ENCODE measurements at places on chromosomes 1 and 21.
A peak's percentile ranks its signal among the peaks of the same experiment; 100 is the strongest.

- ATAC-seq: peak; percentile 75
These were observed 1.1 kb upstream of the LCK start for GRCh38 chr1:32249831-32250525.

DNA sequence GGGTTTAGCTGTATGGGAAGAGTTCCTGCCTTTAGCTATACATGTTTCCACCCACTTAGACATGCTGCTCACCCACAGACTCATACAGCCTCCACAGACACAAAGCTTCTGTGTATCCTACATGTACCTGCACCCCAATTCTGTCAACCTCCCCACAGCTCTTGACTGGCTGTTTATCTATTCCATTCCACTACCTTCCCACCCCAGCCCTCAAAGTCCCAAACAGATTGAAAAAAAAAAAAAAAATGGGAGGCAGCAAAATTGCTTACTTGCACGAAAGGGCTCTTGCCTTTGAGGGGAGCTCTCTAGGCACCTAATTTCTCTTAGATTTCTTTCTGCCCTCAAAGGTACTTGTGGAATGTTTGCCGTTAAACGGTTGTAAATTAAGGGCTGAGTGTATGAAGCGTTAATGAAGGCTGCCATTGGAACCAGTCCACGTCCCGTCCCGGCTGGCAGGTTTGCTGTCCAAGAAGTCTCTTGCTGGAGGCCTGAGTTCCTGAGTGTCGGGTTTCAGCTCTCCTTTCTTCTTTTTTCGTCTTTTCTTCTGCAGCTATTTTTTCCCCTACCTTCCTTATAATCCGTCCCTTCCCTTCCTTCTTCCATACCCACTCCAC is 43.6 kb downstream of the PBX1 start:
- ATAC-seq: no peak

DNA sequence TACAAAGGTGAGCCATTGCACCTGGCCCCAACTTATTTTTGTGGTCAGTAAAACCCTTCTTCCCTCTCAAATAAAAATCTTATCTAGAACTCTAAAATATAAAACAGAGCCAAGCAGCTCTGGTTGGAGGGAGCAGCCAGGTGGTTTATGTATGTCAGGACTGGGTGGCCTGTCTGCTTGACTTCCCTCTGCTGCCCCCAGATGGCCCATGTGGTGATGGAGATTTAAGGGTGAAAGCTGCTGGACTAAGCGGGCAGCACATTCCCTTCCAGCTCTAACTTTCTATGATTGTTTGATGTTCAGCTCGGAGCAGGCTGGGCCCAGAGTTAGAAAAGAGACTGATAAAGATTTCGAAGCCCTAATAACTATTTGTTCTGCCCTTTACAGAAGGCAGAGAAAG is 11.9 kb upstream of the PAQR6 start:
- ATAC-seq: no peak

DNA sequence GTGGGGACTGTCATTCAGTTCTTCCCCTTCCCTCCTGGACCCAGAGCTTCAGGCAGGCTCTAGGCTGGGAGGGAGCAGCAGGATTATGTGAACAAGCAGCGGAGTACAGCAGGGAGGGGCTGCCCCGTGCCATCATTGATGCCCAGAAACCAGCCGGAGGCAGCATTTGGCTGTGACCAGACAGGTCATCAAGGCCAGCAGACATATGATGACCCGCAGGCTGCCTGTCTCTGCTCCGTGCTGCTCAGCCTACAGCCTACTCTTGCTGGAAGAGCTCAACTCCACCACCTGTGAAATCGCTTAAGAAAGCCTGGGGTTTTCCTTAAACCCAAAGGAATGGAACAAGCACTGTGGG is 4.9 kb downstream of the KLHL21 start:
- no peak for ATAC-seq

- ATAC-seq: no peak
These were observed 1407.2 kb downstream of the MRPL39 start for GRCh38 chr21:24200052-24200451.

GRCh38 chr1:106268070-106268469 is 788.4 kb upstream of the PRMT6 start:
- ATAC-seq: no peak

- ATAC-seq: no peak
These were observed 1.9 kb downstream of the GPSM2 start for GRCh38 chr1:108878678-108879077.

- ATAC-seq: no peak
These were observed 880.2 kb upstream of the NEGR1 start for GRCh38 chr1:73162564-73162963.

- ATAC-seq: no peak
These were observed 22.9 kb upstream of the WARS2 start for GRCh38 chr1:119163396-119163795.

DNA sequence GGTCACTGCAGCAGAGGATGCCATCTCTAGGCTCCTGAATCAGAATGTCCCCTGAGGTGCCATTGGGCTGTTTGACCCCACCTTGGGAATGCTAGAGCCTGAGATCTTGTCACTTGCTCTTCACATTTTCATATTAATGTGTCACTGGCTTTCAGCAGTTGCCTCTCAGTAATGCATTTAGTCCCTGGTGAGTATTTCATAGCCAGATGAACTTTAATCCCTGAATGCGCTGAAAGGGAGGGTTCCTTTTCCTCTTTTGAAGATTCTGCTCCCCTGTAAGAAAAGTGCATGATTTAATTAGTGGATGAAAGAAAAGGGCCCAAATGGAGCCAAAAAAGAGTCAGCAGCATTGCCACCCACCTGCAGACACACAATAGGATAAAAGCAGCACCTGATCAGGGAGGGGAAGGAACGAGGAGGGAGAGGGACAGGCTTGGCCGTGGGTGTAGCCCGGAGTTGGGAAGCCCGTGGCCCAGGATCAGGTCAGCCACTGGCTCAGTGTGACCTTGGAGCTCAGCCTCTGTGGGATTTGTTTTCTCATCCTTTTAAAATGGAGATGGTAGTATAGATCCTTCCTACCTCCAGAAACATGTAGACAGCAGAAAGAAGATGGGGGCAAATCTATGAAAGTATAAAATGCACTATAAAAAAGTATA is 31.1 kb downstream of the ROR1 start:
- no peak for ATAC-seq

- ATAC-seq: no peak
These were observed 15.5 kb upstream of the JAK1 start for GRCh38 chr1:64981601-64982533.

GRCh38 chr1:67958472-67958871 is 92.0 kb downstream of the DIRAS3 start:
- ATAC-seq: no peak

DNA sequence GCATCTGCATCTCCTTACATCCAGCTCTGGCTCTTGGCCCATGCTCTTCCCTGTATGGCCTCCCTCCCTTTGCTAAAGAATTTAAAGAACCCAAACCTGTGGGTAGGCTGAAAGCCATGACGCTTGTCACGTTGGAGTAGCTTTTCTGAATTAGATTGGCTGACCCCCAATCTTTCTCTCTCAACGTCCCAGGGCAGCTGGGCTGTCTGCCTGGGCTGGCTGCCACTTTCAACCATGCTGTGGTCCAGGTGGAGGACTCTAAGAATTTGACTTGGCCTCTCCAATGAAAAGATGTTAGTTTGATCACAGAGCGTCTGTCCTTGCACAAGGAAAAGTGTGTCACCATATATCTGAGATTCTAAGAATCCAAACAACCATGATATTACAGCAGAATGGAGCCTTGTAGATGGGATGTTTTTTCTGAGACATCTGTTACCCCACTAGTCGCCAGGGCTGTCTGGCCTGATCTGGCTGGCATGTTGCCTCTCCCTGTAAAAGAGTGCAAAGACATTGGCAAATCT is 6.5 kb upstream of the IGSF3 start:
- no peak for ATAC-seq

GRCh38 chr21:38780879-38781278 is 24.9 kb upstream of the ETS2 start:
- ATAC-seq: peak; percentile 61

DNA sequence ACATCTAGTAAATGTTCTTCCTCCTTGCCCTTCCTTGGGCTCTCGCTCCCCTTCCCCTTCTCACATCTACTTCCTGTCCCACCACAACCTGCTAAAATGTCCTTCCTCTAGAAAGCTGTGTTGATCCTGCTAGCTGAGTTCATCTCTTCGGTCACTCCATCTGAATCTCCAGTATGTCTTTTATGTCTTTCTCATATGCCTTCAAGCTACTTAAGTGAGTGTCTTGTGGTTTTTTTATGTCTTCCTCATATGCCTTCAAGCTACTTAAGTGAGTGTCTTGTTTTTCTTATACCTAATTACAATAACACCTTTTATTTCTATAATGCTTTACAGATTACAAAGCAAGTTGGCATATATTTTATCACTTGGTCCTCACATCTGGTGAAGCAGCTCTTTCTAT is 33.9 kb downstream of the CSF1 start:
- ATAC-seq: no peak

DNA sequence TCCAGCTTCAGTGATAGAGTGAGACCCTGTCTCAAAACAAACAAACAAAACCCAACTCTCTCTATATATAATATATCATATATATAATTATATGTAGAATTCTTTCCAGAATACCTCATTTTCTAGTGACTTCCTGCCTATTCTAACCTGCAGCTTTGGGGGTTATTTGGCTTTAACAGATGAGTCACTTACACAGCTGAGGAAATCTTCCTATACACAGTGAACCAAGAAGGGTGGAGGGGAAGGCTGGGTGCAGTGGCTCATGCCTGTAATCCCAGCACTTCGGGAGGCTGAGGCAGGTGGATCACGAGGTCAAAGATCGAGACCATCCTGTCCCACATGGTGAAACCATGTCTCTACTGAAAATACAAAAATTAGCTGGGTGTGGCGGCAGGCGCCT is 9.2 kb downstream of the RAB29 start:
- ATAC-seq: no peak

- no peak for ATAC-seq
These were observed 29.4 kb upstream of the PRSS38 start for GRCh38 chr1:227785805-227786671.

- peak; percentile 89 for ATAC-seq
These were observed 11.4 kb upstream of the BCAR3 start for GRCh38 chr1:93692983-93693591.

DNA sequence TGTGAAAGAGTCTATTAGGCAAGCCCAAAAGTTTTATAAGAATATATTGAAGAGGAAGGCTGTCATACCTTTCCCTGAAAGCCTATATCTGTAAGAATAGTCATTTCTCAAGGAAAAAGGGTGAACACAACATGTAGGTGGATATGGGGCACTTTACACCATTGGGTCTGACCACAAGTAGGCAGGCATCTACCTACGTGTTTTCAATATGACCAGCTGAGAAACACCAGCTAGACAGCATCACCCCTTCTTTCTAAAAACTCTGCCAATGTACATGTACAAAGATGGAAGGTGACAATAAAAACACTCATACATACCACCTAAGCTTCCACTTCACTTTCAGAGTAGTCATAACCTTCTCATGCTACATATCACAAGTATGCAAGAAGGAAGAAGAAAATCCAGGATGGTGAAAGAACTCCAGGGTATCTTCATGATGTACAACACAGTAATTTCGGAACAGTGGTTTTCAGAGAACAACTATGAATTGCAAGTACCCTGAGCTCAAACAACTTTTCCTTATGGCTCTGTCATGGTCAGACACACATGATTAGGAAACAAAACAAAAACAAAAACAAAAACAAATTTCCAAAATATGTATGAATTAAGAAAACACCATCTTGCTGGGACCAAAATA is 98.5 kb upstream of the ADGRL2 start:
- ATAC-seq: no peak

- peak; percentile 73 for ATAC-seq
These were observed 43.7 kb downstream of the KIF21B start for GRCh38 chr1:200979574-200980451.

DNA sequence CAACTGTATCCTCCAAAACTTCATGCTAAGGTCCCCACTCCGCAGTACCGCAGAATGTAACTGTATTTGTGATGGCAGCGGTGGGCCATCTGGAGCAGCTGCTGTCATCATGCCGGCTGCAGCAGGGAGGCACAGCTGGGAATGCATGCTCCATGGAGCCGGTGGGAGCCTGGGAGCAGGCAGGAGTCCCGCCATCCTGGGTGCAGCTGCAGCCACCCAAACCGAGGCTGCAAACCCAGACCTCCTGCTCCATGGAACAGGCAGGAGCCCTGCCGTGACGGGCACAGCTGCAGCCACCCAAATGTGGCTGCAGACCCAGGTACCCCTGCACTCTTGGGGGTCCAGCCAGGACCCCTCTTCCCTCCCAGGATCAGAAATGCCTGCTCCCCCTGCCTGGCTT is 80.3 kb downstream of the SCMH1 start:
- ATAC-seq: no peak

DNA sequence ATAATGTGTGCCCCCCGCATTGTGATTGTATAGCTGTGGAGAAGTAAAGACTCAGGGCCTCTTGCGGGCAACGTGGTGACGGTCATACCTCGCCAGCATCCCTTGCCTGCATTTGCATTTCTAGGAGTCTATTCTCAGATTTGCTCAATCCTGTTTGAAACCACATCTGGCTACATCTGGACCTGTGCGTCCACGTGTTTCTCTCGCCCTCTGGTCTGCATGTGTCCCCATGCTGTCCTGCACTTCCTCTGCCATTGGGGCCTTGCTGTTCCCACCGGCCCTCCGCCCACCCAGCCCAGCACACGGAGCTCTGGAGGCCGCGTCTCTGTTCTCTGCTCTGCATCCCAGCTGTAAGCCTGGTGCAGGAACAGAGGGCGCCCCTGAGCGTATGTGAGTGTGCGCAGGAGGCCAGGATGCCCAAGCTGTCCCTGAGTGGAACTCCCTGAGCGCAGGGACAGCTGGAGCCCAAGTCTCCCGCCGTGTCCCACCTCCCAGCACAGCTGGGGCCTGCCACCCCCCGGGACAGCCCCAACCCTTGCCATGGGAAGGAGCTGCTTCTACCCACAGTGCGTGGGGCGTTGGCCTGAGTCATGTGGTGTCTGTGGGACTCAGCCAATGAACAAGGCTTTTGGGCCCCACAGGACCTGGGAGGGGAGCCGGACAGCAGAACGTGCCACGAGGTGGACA is 1.6 kb downstream of the KRTAP10-2 start:
- no peak for ATAC-seq

- no peak for ATAC-seq
These were observed 157.8 kb upstream of the KAZN start for GRCh38 chr1:14440731-14441130.

GRCh38 chr1:230255991-230256390 is 170.1 kb downstream of the PGBD5 start:
- no peak for ATAC-seq

DNA sequence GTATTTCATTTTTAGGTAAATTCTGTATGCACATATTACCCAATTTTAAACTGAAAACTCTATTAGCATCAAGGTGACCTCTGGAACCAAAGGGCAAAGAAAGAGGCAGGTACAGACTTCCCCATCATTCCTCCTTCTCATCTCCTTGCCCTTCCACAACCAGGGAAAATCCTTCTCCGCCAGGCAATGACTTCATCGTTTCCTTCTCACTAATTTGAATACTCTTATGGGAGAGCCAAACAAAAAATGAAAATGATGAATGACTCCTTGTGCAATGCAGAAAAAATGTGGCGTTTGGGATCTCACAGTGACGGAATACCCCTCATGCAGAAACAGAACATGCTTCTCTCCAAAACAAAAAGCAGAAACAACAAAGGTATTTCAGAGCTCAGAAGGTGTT is 83.7 kb downstream of the HLCS start:
- no peak for ATAC-seq
